Renal pelvis (tissue), 12 donors: ENCODE measurements at places on chromosomes 3 and 15. TPM values are rescaled to one million over a fixed set of nuclear protein-coding genes. Genes with fewer than 3 reads are reported as not detected.

The NAA80 gene
- polyA plus RNA-seq = 8.5 TPM

The RPS17 gene
- polyA plus RNA-seq = 1,946 TPM

The NSMCE3 gene
- 9.5 TPM for polyA plus RNA-seq

The FSD2 gene
- 0.18 TPM for polyA plus RNA-seq

The RNU5B-1 gene
- not detected for polyA plus RNA-seq

The SLC26A6 gene
- polyA plus RNA-seq = 27.4 TPM

GRCh38 chr15:44735482-44736180, 697 bp upstream of the TRIM69 start:
- DNase-seq = no peak

GRCh38 chr3:119826711-119827608, 45.1 kb downstream of the NR1I2 start:
- DNase-seq = no peak

- DNase-seq = no peak
Observed at GRCh38 chr15:39788800-39789565, 6.3 kb upstream of the FSIP1 start.

DNA sequence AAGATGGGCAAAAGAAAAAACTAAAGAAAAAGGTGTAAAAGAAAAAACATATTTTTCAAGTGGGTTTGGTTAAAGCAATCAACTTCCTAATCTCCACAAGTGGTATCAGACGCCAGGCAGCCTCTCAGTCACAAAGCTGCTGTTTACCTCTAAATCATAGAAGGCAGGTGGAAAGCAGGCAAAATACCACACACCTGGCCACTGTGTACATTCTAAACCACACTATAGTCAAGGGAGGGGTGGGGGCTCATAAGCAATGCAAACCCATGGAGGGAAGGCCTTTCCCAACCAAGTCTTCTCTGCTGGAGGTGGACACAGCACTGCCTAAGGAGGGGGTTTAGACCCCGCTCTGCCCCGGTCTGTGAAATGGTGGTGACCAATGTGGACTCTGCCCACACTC, 50.4 kb downstream of the MCF2L2 start:
- no peak for DNase-seq

GRCh38 chr3:66394753-66395249, 106.0 kb downstream of the LRIG1 start:
- no peak for DNase-seq
